ENCODE measurements at places on chromosomes 16 and 17.

DNA sequence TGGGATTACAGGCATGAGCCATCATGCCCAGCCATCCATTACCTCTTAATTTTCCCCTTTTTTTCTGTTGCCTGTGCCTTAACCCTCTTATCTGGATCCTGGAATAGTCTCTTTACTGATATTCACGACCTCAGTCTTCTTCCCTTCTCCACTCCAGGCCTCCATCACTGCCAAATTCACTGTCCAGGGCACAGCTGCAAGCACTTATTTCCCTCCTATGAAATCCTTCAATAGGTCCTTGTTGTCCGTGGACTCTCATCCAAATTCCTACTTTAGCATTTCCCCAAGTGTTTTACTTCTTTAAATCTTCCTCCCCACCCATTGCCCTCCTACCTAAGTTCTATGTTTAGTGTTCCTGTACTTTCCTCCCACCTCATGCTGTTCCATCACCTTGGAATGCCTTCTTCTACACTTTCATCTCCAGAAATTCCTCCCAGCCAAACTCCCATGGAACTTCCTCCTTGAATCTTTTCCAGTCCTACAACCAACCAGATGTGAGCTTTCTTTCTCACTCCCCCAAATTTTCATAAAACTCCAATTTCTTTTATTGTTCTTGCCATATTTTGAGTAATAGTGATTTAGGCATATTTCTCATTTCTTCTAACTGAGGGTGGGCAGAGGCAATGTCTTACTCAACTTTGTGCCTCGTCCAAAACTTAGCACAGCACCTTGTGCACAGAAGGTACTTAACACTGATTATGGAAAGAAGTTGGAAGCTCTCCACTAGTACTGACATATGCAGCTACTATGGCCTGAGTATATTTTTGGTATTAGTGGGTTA, 35.3 kb downstream of the FAM20A start:
- no peak for DNase-seq

DNA sequence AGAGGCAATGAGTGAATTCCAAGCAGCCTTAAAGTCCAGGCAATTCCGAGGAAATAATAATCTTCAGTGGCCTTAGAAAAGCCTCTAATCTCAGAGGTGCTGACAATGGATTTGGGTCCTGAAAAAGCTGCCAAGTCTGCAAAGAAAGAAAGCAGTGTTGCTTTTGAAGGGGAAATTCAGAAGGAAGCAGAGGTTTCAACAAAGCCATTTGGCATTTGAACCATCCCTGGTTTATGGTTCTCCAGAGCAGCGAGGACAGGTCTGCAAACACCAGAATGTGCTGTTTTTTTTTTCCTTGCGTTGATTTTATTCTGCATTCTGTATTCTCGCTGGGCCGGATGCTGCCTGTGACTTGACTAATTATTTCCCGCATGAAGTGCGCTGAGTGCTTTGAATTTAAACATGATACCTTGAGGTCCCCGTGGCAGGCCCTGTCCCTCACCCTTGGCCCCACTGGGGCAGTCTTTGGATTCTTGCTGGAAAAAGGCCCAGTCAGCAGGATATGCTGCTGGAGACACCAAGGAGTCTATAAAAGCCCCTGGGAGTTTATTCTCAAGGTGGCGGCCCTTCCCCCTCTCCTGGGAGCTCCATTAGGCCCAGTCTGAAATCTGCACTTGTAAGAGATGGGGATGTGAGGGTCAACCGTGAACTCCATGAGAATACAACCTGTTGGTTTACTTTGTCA, 338.3 kb downstream of the HAPSTR1 start:
- DNase-seq = no peak

DNA sequence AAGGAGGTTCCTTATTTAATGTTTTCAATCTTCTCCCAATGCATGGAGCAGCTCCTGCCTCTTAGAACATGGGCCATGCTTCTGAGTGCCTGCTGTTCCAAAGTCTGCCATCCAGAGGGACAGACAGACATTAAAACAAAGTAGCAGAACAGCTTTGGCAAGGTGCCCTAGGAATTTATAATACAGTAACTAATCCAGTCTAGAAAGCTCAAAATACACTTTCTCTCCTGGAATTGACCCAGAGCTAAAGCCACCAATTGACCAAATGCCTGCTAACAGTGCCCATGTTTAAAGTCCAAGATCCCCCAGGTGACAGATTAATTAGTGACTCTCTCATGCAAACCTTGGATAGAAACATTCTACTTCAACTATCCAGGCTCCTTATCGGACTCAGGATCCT, 11.1 kb upstream of the CHRNE start:
- no peak for DNase-seq

DNA sequence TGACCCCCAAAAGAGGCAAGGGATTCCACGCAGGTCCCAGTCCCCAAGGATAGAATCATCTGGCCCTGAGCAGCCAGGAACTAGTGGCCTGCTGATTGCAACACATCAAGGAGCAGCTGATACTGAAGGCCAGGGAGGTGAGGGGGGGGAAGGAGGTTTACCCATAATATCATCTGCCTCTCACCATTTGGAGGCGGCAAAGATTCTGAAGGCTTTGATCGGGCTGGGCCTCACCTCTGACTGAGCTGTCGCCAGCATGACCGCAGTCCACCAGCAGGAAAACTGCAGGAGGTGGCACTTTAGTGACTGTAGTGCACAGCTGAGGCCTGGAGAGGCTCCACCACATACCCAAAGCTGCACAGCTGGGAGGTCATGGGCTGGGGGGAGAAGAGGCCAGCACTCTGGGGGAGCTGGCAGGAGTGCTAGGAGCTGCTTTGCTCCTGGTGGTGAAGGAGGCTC, 20.5 kb upstream of the ITGA3 start:
- no peak for DNase-seq

GRCh38 chr17:47895347-47895855, 635 bp upstream of the SP2 start:
- DNase-seq = no peak

DNA sequence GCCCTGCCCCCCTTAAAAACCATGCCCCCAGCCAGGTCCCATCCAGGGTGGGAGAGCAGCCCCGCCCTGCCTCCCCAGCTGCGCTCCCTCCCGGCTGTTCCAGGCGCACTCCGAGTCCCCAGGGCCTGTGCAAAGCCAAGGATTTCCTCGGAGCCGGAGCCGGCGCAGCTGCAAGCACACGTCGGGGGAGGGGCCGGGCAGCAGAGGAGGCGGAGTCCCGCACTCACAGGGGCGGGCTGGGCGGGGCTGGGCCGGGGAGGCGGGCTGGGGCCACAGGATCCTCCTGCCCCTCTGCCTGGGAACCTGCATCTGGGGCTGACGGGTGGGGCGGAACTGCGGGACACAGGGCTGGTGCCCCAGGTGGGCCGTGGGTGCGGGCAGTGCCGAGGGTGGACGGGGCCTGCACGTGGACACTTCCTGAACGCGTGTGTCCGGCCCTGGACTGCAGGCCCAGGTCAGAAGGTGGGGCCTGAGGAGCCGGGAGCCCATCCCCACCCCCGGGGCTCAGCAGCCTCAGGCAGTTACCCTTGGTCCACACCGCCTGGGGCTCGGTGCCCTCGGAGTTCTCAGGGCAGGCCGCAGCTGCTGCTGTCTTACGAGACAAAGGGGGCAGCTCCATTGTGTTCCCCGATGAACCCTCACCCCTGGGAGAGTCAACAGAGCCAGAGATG, 24.0 kb upstream of the SSTR5 start:
- DNase-seq = no peak

DNA sequence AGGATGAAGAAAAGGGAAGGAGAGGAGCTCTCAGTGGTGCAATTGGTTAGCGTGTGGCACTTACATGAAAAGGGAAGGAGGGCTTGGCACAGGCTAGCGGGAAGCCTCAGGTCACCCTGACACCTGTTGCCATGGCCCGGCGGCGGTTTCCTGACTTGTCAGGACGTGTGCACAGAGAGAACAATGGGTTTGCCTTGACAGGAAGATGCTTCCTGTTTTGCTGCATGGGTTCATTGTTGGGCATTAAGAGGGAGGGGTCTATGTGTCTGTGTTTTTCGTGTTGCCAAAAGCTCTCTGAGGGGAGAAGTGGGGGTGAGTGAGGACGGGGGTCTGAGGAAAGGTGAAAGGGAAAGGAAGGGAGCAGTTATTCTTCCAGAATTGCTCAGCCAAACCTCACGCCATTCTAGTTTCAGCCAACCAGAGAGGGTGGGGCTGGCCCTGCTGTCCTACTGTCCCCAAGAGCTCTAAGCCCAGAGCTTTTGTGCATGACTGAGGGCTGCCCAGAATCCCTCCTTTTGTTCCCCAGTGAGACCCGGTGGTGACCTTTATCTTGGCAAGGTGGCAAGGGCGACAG, 17.1 kb upstream of the CCR7 start:
- DNase-seq = peak; percentile 45

- DNase-seq = no peak
These were observed 2.1 kb downstream of the RGS9 start for GRCh38 chr17:65139101-65139764.

GRCh38 chr16:88478889-88479792, 26.1 kb downstream of the ZFPM1 start:
- DNase-seq = no peak

DNA sequence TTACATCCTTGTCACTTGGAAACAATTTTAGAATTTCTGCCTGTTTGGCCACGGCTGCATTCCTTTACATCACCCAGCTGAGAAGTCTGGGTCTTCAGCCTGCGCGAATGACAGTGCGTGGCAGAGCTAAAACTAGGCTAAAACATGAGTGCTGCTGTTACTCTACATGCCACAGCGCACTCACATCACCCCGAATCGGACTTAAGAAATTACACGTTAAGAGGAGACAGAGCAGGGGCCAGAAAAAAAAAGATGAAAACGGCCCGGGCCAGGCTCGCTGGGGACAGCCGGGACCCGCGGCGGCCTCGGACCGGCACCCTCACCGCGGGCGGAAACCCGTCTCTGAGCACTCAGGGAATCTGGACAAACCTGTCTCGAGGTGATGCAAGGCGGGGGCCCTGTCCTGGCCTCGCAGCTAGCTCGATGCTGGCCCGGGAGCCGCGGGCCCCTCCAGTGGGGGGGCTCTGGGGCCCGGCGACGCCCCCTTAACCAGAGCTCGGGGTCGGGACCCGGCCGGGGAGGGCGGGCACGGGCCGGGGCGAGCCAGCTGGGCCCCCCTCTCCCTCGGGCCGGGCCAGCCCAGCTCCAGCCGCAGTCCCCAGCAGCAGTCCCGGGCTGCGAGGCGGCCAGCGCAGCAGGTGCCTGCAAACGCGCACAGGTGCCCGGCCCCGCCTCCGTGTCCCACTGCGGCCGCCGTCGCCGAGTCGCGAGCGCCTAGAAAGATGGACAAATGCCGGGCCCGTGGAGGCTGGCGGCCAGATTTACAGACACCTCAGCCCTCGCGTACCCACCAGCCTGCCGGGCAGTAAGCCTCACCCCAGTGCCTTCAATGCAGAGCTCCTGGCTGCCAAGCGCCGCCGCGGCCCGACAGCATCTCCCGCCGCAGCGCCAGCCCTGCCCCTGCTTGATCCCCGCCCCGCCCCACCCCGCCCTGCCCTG, at the start of gene AKTIP:
AKTIP (minus strand) TSS at position 879 of the 939 bp plus-strand sequence. CDS start 2,950 bp downstream, outside the sequence.
- DNase-seq = no peak

All from T-helper 22 cell (primary cell).